ENCODE measurements at places on chromosomes 5 and 9.

GRCh38 chr9:14405176-14405706 lies 91.3 kb upstream of the NFIB start:
- no peak for DNase-seq

- no peak for DNase-seq
Measured at GRCh38 chr9:70006306-70006705, 37.3 kb upstream of the MAMDC2 start.

GRCh38 chr5:67065237-67065636 lies 131.4 kb downstream of the CD180 start:
- no peak for DNase-seq

- DNase-seq: no peak
Measured at GRCh38 chr5:132759114-132760048, 12.2 kb downstream of the CCNI2 start.

DNA sequence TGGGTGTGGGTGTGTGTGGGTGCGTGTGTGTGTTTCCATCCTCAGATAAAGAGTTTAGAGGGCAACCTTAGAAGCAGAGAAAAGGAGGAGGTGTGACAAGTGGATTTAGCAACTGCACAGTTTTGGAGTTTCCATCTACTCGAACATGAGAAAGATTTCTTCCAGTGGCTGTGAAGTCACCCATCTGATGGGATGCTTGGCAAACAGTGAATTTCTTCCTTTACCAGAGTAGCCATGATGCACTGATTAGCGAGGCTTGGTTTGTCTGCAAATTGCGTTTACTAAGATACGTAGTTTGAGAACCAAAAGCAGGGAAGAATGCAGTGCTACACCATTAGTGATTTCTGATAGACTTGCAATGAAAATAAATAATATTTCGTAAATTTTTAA lies 791 bp upstream of the STARD4 start:
- DNase-seq: no peak

GRCh38 chr5:146726020-146726419 lies 152.5 kb downstream of the PPP2R2B start:
- DNase-seq: no peak

- DNase-seq: no peak
Measured at GRCh38 chr5:39471836-39472508, 47.2 kb upstream of the DAB2 start.

DNA sequence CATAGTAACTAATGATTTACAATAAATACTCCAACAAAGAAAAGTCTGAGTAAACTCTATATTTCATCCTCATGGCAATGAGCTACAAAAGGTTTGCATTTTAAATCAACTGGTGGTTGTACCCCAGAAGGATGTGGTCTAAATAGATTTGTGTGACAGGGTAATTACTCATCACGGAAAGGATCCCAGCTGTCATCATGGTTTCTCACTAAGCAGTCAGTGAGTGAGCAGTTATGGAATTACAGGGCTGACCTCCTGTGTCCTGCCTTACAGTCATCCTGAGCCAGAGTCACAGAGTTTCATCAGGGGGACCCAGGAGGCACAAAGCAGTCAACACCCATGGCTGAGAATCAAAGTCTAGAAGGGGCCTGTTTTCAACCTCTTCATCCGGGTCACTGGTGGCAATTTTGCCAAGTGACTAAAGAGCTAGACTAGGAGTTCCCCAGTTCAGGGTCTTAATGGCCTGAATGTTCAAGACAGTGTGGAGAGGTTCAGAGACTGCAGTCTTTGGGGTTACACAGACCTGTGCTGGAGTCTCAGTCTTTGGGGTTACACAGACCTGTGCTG lies 210.7 kb upstream of the SLC24A2 start:
- no peak for DNase-seq

- DNase-seq: no peak
Measured at GRCh38 chr5:174834081-174834480, 109.7 kb downstream of the MSX2 start.

GRCh38 chr5:62650197-62650596 lies 71.6 kb downstream of the LRRC70 start:
- no peak for DNase-seq

DNA sequence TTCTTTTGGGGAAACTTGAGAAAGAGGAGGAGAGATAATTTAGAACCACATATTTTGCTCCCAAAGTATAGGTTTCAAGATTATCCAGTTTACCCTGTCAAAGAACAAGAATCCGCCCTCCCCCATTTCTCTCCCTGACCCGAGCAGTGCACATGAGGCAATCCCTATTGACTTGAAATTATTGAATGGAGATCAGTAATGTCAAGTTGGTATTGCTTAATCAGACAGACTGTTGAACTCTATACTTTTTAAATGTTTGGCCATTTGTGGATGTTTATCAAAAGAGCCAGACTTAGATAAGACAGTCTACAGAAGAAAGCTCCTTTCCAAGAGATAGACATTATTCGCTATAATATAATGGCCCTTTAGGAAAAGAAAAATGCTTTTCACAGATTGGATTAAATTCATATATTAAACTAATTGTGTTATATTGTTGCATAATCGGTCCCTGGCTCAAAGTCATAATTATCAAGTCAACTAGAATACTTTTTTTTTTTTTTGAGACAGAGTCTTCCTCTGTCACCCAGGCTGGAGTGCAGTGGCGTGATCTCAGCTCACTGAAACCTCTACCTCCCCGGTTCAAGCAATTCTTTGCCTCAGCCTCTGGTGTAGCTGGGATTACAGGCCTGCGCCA lies 5.3 kb downstream of the SLC25A25 start:
- no peak for DNase-seq

DNA sequence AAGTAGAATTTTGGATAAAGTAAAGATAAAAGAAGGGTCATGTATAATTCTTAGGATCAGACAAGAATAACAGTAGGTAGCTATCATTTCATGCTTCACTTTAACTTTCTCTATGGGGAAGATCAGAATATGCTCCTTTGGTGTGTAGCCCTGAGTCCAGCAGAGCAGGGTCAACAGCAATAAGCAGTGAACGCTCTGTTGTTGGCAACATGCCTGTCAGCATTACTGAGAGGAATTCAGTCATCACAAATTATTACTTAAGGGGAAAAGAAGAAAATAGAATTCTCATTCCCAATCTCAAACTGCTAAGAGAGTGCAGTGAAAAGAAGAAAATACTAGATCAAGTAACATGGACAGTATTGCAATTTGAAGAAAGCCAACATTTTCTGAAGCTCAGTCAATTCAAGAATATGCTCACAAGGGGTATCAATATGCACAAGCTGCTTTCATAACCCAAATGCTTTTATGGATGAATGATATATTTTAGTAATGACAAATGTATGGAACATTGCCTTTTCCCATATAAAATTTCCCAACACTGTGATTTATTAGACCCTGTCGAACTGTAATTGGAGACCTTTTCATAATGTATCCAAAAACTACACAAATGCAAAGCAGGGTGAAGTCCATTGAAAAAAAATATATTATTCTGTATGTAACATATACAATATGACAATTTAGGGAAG lies 1359.4 kb downstream of the EFNA5 start:
- DNase-seq: no peak

DNA sequence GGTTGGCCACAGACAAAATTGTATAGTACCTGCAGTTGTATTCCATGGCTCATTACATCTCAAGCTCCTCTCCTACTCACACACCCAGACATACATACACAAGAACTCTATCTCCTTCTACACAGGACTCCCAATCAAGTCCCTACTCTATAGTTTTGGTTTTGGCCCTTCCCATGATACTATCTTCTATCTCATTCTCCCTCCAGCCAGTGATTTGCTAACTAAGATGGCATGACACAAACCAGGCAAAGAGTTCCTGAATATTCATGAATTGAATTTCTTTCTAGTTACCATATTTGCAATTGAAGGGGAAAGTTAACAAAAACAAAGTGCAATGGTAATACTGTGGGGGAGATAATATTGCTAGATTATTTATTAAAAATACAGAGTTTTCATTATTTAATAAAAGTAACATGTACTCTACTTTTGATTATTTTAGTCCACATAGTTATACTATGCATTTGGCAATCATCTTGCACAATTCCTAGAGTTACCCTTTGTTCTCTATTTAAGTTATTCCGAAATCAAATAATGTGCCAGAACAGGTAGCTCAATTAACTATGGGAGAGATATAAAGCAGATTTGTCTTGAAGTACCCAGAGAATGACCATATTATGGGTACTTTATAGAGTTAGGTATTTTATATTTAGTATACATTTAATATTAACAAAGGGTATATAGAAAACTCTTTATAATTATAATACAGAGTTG lies 9.6 kb upstream of the LURAP1L start:
- no peak for DNase-seq

DNA sequence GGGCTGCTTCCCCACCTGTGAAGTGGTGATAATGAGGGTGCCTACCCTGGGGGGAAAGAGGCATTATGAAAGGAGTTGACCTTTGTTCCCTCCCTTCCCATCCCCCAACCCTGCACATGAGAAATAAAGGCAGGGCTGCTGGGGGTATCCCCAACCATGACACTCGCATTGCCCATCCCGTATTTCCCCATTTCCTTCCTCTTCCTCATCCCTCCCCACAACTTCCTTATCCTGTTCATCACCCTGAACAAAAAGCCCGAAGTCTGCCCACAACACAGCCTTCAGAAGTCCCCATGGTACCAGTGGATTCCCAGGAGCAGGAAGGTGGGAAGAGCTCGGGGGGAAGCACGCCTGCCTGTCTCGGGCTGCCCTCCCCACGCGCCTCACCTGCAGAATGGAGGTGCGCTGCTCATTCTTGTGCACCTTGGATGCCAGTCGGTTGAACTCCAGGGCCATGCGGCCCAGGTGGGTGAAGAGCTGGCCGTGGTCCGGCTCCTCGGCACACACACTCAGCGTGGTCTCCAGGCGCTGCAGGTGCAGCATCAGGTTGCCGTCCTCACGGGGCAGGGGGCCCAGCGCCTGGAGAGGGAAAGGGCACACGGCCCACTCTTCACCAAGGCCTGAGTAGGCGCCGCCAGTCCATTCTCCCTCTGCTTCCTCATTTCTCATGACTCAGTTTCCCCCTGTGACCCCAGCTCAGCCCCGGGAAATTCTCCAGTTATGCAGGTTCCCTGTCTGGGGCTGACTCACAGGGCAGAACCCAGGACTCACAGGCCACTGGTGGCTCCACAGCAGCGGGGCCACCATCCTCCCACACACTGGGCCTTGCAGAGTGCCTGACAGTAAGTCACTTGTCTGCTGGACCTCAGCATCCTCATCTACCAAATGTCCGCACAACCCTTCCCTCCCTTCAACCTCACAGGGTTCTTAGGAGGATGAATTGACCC lies 24.2 kb downstream of the TNIP1 start:
- DNase-seq: no peak

- no peak for DNase-seq
Measured at GRCh38 chr5:176201811-176202210, 36.4 kb upstream of the SIMC1 start.

DNA sequence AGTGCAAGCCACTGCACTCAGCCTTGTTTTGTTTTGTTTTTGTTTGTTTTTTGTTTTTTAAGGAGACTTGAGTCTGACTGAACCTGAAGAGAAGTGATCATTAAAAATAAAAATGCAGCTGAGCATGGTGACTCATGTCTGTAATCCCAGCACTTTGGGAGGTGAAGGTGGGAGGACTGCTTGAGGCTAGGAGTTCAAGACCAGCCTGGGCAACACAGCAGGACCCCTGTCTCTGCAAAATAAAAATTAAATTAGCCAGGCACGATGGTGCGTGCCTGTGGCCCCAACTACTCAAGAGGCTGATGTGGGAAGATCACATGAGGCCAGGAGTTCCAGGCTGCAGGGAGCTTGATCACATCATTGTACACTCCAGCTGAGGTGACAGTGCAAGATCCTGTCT lies 6.2 kb downstream of the SLC1A1 start:
- no peak for DNase-seq

DNA sequence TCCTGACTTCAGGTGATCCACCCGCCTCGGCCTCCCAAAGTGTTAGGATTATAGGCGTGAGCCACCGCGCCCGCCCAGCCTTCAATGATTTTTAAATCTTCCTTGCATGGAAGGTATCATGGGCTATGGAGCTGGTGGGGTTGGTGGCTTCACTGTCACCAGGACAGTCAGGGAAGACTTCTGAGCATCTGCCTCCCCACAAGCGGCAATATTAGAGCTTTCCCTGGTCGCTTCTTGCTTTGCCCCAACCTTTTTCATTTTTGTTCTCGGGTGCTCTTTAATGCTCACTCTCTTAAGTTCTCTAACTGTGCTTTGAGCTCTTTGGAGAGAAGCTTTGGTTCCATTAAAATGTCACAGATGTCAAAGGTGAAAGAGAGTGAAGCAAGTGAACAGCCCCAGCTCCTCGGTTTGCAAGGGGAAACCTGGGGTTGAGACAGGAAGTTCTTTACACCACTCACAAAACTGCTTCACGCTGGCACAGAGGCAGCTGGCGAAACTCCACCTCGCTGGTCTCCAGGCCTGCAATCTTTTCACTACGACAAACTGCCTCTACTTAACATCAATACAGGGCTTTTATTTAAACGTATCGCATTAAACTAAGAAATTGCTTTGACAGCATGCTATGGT lies 142.5 kb upstream of the RETREG1 start:
- no peak for DNase-seq

DNA sequence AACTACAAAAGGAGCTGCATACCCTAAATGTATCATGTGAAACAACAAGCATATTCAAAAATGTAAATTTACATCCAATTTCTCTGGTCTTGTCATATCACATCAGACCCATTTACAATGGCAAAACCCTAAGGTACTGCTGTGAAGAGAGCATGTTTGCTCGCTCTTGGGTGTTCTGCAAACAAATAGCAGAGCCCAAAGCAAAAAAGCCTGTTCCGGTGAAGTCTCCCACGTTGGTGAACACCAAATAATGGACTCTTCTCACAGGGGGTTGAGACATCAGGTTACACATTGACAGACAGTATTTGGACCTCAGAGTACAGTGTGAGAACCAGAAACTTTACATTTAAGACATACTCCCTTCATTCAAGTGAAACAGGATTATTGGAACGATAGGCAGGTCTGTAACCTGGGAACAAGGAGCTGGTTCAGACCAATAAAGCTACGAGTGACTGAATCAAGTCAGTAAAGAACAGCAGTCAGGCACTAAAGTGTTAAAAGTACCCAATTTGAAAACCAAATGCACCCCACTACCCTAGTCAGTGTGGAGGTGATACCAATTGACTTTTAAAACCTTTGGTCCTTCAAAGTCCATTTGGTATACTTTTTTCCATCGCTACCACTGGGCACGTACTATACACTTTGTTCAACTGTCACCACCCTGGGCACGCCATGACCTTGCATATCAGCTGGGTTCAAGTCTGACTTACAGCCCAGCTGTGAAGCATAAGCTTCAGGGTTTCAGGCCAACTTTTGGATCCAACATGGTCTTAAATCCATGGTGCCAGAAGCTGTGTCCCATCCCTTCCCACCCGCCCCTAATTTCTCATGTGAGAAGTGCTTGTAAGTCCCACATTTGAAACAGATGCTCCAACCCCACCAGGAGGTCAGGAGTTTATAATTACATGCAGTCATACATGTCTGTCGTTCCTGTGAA lies 36.4 kb downstream of the ETF1 start:
- DNase-seq: no peak
